ENCODE measurements at places on chromosomes 6 and 20.

DNA sequence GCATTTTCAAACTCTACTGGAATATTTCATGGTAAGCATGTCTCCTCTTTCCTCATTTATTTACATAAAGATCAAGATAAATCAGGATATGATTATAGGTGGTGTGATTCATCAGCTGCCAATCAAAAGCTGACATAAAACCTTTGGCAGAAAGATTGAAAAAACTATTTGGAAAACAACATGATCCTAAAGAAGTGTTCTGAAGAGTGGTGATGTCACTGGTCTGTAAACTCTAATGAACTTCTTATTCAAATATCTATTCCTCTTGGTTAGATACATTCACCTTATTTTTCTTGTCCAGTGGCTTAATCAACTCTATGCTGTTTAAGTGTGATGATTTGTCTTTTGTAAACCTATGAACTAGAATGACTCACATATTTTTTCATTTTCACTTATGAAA, 535.5 kb upstream of the CITED2 start:
- no peak for DNase-seq

- DNase-seq: peak; percentile 71
Observed at GRCh38 chr20:22333885-22334545, 250.4 kb downstream of the FOXA2 start.

- DNase-seq: no peak
Observed at GRCh38 chr20:33348136-33348937, 53.0 kb downstream of the CDK5RAP1 start.

DNA sequence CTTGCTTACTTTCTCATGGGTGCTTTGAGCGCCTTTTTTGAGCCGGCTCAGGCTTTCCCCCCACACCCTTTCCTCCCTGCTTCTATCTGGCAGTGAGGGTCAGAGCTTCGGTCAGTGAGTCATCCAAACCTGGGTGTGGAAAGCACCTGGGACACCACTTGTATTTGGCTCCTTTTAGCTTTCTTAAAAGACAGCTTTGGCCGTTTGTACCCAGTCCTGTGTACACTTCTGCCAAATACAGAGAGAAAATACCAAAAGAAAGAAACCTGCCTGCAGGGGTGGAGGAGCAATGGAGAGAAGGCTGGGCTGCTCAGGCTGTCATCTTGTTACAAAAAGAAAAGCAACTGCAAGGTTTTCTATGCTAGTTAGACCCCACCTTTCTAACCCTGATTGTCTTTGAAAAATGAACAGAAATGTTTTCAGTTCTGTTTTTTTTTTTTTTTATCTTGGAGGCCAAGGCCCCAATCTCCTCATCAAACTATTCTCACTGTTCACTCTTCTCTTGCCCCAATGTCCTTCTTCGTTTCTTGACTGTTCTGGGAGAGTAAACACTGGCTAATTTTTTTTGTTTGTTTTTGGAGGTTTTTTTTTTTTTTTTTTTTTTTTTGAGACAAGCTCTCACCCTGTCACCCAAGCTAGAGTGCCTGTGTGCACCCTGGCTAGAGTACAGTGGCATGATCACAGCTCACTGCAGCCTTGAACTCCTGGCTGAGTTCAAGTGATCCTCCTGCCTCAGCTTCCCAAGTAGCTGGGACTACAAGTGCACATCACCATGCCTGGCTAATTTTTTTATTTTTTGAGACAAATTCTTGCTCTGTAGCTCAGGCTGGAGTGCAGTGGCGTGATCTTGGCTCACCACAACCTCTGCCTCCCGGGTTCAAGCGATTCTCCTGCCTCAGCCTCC, 76.4 kb downstream of the SSR1 start:
- DNase-seq: peak; percentile 66

GRCh38 chr6:4435981-4436445, 300.6 kb upstream of the ECI2 start:
- DNase-seq: no peak

DNA sequence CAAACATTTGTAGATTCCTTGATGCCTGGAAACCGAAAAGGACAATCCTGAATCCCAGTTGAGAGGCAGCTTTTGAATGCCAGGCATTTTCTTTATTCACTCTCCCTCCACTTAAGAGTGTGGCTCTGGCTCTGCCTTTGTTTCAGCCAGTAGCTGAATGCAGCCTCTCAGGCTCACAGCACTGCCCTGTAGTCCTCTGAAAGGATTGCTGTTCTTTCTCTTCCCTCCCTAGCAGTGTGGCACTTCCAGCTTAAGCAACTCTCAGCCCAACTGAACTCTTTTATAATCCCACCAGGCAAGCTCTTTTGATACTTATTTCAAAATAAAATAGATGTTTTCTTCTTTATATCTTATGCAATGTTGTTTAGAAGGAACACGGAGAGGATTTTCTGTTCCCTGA, 415.6 kb downstream of the GJA1 start:
- DNase-seq: no peak

GRCh38 chr20:36932476-36933426, 18.8 kb downstream of the SAMHD1 start:
- no peak for DNase-seq

DNA sequence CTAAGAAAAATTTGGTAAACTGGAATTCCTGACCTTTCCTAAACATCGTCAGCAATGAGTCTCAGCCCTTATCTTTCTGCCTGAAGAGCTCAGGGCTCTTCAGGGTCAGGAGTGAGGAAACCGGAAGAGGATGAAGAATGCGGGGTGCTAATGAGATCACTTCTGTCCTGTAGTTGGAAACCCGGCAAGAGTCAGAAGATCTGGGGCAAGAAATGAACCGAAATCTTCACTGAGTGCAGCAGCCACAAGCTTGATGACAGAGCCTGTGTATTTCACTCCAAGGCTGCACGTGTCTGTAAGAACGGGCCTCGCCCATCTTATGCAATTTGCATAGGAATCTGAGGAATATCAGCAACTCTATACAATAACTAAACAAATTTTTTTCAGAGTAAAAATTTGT, 60.4 kb upstream of the QKI start:
- no peak for DNase-seq

DNA sequence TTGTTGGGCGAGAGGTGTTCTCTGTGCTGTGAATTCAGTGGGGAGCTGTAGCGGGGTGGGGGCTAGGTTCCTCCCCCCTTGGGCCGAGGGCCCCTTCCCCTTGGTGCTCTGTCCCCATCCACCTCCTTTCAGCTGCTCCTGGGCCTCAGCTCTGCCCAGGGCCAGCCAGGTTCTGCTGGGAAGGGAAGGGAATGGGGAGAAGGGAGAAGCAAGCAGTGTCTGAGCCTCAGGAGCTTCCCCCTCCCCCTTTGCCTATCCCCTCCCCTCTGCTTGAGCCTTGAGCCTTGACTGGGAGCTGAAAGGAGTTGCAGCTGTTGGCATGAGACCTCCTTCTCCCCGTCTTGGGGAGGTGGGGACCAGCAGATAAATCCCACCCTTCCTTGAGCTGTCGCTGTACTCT, 576 bp upstream of the RRP36 start:
- DNase-seq: peak; percentile 61

DNA sequence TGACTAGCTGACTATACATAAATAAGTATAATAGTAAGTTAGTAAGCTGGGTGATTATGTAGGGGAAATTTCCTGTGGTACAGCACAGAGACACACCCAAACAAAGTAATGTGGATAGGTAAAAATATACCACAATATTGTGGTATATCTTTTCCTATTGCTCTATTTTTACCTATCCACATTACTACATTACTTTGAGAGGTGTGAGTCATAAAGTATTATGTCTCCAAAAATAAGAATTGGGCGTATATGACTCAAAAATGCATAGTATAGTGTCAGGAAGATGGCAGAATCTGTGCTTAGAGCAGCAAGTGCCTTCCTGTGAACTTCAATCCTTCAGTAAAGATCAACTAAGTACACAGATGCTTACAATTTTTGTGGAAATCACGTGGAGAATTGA, 2.7 kb upstream of the SIRPG start:
- DNase-seq: no peak

DNA sequence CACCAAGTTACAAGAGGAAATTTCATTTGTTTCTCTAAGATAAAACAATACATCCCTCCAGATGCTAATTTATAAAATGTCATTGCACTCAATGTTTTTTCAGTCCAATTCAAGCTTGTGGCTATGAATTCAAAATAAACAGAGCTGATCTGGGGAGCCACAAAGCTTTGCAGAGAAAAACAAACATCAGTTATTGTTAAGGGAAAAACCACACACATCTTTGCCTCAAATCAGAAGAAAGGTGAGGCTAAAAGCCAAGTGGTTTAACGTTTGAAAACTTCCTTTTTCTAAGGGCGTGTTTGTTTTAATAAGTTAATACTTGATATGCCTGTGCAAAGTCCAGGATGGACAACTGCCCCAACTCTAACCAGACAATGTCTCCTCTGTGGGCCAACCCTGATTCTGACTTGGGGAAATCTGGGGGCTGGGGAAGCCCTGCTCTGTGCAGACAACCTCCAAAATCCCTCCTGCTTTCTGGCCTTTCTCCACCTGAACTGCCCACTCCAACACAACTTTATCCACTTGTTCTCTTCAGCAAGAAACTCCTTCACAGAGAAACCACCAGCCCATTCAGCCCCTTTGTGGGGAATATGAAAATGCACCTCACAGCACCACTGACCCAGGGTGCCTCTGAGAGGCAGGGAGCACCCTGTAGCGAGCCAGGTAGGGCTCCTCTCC, 44.6 kb upstream of the NT5E start:
- DNase-seq: no peak

GRCh38 chr20:40397467-40397866, 291.6 kb downstream of the MAFB start:
- DNase-seq: no peak

- peak; percentile 86 for DNase-seq
Observed at GRCh38 chr6:136609873-136610706, 59.9 kb upstream of the MAP7 start.

- DNase-seq: no peak
Observed at GRCh38 chr6:92723390-92723931, 695.9 kb downstream of the EPHA7 start.
